Motor neuron (in vitro differentiated cells): ENCODE measurements at places on chromosomes 4 and X. TPM values are rescaled to one million over a fixed set of nuclear protein-coding genes. Genes with fewer than 3 reads are reported as not detected.

Gene GSX2
- total RNA-seq, result 0.14 TPM in 1 of 2 replicates, not detected in the other

Gene PROM1
- 10.1 and 13.3 TPM in 2 replicates for total RNA-seq

Gene FAM149A
- 11.4 and 13.2 TPM in 2 replicates for total RNA-seq

Gene JADE3
- total RNA-seq, result 4.7 and 4.8 TPM in 2 replicates

Gene RNF212
- 8.1 and 9.4 TPM in 2 replicates for total RNA-seq

Gene SLC9A6
- total RNA-seq, result 13.5 and 14.1 TPM in 2 replicates

Gene F8
- 1.4 and 1.6 TPM in 2 replicates for total RNA-seq

Gene C4orf50
- 0.73 and 0.85 TPM in 2 replicates for total RNA-seq

Gene SUPT20HL1
- 0.19 TPM in 1 of 2 replicates, not detected in the other for total RNA-seq

Gene RGS12
- total RNA-seq, result 24.5 and 27.4 TPM in 2 replicates

Gene GAGE1
- total RNA-seq, result 0.24 TPM in 1 of 2 replicates, not detected in the other

Gene TMPRSS11A
- 0.10 and 0.16 TPM in 2 replicates for total RNA-seq

Gene CLGN
- total RNA-seq, result 0.39 and 0.58 TPM in 2 replicates

Gene SLC2A9
- 0.23 and 0.47 TPM in 2 replicates for total RNA-seq

Gene ADGRG4
- total RNA-seq, result under 0.01 TPM in 1 of 2 replicates, not detected in the other

Gene HPGD
- 0.31 and 1.7 TPM in 2 replicates for total RNA-seq

Gene PRKG2
- 3.1 and 3.9 TPM in 2 replicates for total RNA-seq

Gene APOO
- total RNA-seq, result 21.4 and 26.1 TPM in 2 replicates

Gene GAGE12J
- not detected in 2 replicates for total RNA-seq

Gene SLC30A9
- 48.9 and 50.0 TPM in 2 replicates for total RNA-seq

Gene PNMA5
- total RNA-seq, result 0.23 and 0.38 TPM in 2 replicates

Gene PAGE5
- not detected in 2 replicates for total RNA-seq

Gene DIAPH2
- 2.3 and 2.6 TPM in 2 replicates for total RNA-seq

Gene TMEM35A
- total RNA-seq, result 22.1 and 24.6 TPM in 2 replicates

Gene AR
- total RNA-seq, result 1.2 and 1.3 TPM in 2 replicates

Gene ASB5
- not detected in 2 replicates for total RNA-seq

Gene CTSO
- 0.67 and 0.78 TPM in 2 replicates for total RNA-seq

Gene CLTRN
- 0.64 and 0.97 TPM in 2 replicates for total RNA-seq

Gene TRIM61
- 0.19 and 0.76 TPM in 2 replicates for total RNA-seq

Gene KIF4A
- total RNA-seq, result 10.3 and 10.8 TPM in 2 replicates

Gene SPIN2A
- 1.2 and 1.8 TPM in 2 replicates for total RNA-seq

Gene SLC7A11
- total RNA-seq, result 4.6 and 5.1 TPM in 2 replicates

Gene F8A1
- total RNA-seq, result 7.0 and 8.2 TPM in 2 replicates

Gene TMEM150C
- total RNA-seq, result 14.1 and 15.2 TPM in 2 replicates

Gene YY2
- total RNA-seq, result 4.2 and 5.2 TPM in 2 replicates

Gene CT45A1
- not detected in 2 replicates for total RNA-seq

Gene SLC25A4
- total RNA-seq, result 22.6 and 24.1 TPM in 2 replicates

Gene PDGFC
- total RNA-seq, result 6.0 and 6.5 TPM in 2 replicates

Gene CFP
- total RNA-seq, result 0.64 and 1.3 TPM in 2 replicates
